ENCODE measurements at places on chromosomes 7 and 10. TPM values are rescaled to one million over a fixed set of nuclear protein-coding genes. Genes with fewer than 3 reads are reported as not detected.

GRCh38 chr10:133132473-133133291 is 27.3 kb upstream of the KNDC1 start:
- no peak for DNase-seq

Gene GNAI1
- 11.3 TPM for total RNA-seq

DNA sequence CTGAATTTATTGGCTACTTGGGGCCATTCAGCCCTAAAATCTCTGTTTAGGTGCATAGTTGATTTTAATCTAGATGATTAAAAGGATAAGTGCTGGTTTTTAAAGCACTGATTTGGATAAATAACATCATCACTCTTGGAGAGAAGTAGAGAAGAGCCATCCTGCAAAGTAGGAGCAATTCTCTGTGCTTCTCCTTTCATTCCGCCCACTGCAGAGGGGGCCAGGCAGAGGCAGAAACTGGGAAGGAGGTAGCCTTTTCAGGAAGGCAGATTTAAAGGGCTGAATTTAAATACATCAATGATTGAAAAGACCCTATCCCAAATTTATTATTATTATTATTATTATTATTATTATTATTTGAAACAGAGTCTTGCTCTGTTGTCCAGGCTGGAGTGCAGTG is 14.1 kb downstream of the MAP3K8 start:
- no peak for DNase-seq

- DNase-seq: no peak
Observed at GRCh38 chr7:79862447-79863210, 272.0 kb upstream of the GNAI1 start.

GRCh38 chr7:143463556-143463955 is 14.1 kb upstream of the TAS2R41 start:
- no peak for DNase-seq

DNA sequence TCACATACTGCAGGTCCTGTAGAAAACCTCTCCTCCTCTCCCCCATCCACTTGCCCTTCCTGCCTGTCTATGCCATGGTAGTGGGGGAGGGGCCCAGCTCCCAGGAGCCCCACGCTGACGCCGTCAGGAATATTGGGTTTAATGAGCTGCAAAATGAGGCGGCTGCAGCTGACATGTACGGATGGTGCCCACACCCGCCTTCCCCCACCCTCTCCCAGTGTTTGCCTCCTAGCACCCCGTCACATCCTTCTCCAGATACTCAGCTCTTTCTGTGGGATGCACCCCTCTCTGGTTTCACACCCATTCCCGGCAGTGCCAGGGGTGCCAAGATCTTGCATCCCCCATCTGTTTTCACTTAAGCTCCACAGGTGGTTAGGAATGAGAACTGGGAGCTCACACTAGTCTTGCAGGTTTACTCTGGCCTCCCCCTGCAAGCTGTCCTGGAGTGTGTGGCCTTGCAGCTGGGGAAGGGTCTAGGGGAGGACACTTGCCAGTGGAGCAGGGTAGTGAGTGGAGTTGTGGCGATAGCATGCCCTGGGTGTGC is 26.1 kb downstream of the GBX1 start:
- no peak for DNase-seq

Gene NKX2-3
- total RNA-seq: not detected

DNA sequence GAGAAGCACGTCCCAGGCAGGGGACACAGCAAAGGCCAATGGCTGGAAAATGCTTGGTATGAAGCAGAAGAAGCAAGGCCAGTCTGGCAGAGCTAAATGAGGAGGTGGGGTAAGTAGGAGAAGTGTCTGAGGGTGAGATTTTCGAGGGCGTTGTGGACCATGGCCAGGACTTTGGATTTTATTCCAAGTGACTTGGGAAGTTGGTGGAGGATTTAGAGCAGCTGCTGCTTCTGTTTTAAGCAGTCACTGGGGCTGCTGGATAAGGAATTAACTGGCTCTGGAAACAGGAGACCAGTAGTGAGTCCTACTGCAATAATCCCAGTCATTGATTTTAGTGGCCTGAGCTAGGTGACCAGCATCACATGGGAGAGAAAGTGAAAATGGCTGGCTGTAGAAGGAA is 67.6 kb upstream of the GSDME start:
- no peak for DNase-seq

GRCh38 chr10:5524641-5525560 is at the start of gene CALML3:
CALML3 (plus strand) TSS chr10:5524961; CDS start chr10:5525086, 125 bp downstream.
- DNase-seq: no peak

GRCh38 chr10:47379901-47380300 is 4.2 kb downstream of the ZNF488 start:
- DNase-seq: no peak

GRCh38 chr10:82981137-82981723 is 1106.2 kb downstream of the NRG3 start:
- DNase-seq: no peak

Gene MKI67
- 2.4 TPM for total RNA-seq

DNA sequence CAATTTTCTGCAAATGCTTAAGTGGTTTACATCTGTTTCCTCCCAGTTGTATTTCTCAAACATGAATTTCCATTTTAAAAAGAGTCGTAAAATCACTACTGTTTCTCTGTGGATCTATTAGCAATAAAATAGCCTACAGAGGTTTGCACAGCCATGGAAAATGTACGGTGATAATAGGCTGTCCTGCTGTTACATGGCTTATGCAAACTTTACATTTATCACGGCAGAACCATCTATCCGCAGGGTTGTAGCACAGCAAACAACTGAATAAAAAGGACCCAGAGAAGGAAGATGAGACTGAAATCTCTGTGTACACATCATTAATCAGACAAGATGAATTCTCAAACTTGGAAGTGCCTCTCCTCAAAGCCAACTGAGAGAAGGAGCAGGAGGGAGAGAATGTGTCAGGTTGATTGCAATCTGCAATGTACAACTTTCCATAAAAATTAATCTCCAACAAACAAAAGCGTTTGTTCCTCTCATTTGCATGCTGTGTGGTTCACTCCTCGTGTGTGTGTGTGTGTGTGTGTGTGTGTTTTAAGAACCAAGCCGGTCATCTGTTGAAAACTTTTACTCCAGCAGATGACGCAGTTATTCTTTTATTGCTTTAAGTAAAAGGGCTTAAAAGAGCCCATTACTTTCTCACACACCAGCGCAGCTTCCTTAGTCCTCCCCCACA is 279.3 kb downstream of the SKAP2 start:
- DNase-seq: no peak

GRCh38 chr10:662223-662605 is 27.3 kb downstream of the DIP2C start:
- no peak for DNase-seq

DNA sequence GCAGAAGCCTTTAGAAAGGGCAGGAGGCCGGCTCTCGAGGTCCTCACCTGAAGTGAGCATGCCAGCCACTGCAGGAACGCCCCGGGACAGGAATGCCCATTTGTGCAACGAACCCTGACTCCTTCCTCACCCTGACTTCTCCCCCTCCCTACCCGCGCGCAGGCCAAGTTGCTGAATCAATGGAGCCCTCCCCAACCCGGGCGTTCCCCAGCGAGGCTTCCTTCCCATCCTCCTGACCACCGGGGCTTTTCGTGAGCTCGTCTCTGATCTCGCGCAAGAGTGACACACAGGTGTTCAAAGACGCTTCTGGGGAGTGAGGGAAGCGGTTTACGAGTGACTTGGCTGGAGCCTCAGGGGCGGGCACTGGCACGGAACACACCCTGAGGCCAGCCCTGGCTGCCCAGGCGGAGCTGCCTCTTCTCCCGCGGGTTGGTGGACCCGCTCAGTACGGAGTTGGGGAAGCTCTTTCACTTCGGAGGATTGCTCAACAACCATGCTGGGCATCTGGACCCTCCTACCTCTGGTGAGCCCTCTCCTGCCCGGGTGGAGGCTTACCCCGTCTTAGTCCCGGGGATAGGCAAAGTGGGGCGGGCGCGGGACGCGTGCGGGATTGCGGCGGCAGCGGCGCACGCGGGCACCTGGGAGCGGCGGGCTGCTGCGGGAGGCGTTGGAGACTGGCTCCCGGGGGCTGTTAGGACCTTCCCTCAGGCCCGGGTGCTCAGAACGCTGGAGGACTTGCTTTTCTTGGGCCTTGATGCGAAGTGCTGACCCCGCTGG is at the start of gene FAS:
FAS (plus strand) TSS at position 415 of the 777 bp plus-strand sequence; CDS start at position 494, 79 bp downstream.
- peak; percentile 82 for DNase-seq

Gene CFAP43
- not detected for total RNA-seq

DNA sequence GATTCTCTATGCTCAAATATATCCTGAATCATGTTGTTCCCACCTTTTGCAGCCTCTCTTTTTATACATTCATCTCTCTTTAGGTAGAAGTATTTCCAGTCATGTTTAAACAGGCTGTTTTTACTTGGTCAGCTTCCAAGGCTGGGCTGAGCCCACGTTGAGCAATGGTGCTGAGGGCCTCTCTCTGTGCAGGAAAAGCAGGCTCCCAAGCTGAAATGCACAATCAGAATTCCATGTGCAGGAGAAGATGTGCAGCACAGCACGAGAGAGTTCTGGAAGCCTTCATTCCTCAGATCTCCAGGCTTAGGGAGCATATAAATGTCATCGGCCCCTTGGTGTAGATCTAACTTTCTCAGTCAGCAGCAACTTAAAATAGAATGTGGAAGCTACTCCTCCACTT is 588.5 kb downstream of the TNS3 start:
- DNase-seq: no peak

DNA sequence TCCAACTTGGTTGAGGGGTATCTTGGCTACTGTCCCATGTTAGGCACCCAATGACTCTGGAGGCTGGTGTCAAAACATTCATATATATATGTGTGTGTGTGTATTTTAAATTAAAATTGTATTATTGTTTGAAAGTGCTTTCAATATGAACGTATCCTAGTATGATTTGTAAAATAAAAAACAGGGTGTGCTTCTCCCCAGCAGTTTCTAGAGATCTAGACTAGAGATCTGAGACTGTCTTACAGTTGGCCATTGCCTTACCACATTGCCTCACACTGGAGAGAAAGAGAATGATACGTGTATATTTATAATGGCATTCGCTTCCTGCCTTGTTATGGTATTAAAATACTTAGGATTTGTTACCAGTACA is 1.2 kb downstream of the BAG3 start:
- no peak for DNase-seq

Gene SPDYE5
- not detected for total RNA-seq

GRCh38 chr7:25959168-25959734 is 192.7 kb upstream of the NFE2L3 start:
- DNase-seq: no peak

DNA sequence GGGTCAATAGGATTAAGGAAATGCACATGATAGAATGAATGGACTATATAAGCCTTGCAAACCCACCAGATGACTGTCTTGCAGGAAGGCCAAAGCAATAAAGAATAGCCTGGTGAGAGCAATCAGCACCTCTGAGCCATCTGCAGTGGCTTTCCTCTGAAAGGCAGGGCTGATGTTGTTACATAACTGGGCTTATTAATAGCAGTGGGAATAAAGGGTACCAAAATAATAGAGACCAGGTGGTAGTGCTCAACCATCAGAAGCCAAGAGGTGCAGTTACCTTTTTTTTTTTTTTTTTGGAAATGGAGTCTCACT is 16.8 kb upstream of the VPS26A start:
- no peak for DNase-seq

Gene SFRP4
- total RNA-seq: 0.59 TPM

Gene TMEM273
- 28.5 TPM for total RNA-seq

GRCh38 chr7:36393826-36394225 is 4.2 kb downstream of the ANLN start:
- no peak for DNase-seq

Gene RELN
- total RNA-seq: 0.56 TPM

Gene SLC29A4
- total RNA-seq: 3.9 TPM

Gene FXYD4
- not detected for total RNA-seq

Gene GHRHR
- total RNA-seq: not detected

- DNase-seq: no peak
Observed at GRCh38 chr7:51315393-51316261, 982 bp downstream of the COBL start.

GRCh38 chr10:118002581-118002980 is 44.2 kb downstream of the RAB11FIP2 start:
- DNase-seq: no peak

GRCh38 chr10:93288679-93289634 is 193.2 kb downstream of the MYOF start:
- peak; percentile 64 for DNase-seq

DNA sequence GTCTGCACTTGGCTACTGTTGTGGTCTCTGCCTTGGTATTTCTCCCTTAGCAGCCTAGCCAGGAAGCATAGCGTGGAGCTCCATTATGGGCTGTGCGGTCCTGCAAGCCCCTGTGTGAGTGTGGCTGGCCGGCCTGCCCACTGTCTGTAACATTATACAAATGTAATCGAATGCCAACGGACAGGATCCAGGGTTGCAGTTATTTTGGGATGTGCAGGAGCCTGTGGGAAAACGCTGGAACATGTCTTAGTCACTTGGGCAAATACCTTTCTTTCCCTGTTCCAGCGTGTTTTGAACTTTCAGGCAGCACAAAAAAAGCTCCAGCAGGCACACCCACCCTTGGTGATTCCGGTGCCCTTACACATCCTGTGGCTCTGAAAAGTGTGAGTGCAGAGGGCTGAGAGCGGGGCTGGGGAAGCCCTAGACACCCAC is 29.5 kb downstream of the BAG3 start:
- DNase-seq: peak; percentile 47

Gene VPS50
- 17.8 TPM for total RNA-seq

Measured in Right ventricle myocardium superior (tissue), 1 donor.